Muscle of arm (tissue), 14 donors: ENCODE measurements at places on chromosomes 11 and 22.

DNA sequence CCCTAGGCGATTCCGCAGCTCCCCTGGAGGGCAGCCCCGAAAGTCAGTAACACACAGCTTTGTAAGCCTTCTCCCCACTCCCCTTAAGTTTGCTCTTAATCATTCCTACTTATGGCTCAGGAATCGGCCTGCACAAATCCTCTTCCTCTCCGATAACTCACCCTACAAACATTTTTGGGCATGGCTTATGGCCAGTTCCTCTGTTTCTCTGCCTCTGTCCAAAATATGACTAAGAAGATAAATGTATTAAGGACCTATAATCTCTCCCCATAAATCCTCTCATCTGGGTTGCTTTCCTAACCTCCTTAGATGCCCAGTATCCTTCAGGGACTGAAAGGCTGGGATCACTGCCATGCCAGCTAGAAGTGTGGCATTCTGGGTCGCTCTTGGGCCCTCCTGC is 41.0 kb downstream of the PAMR1 start:
- no peak for DNase-seq

DNA sequence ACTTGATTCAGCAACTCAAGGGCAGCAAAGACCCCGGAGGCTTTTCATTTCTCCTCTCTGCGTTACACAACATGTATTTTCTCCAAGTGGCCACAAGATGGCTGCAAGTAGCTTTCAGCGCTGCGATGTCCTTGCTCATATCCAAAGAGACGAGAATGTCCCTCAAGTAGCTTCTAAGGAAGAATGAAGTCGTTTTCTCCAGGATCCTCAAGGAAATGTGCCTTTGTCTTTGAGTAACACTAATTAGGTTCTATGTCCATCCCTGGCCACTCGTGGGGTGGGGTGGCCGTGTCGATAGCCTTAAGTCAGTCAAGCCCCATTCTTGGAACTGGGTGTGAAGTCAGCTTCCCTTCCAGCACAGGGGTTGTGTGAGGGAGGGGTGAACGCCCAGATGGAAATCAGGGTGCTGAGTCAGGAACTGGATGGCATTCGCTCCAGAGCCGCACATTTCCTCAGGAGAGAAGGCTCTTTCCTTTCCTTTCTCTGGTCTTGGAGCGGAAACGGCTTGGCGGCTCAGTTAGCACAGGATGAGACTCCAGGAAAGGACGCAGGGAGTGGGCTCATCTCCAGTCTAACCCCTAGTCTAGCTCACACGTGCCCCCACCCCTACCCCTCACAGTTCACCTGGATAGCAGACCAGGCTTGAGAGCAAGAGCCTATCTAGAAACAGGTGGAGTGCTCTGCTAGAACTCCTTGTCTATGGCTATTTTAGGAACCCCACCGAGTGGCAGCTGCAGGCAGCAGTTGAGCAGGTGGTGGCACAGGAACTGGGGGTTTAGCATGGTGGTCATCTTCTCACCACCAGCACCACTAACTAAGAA is 44.3 kb downstream of the NNMT start:
- DNase-seq: peak; percentile 51

DNA sequence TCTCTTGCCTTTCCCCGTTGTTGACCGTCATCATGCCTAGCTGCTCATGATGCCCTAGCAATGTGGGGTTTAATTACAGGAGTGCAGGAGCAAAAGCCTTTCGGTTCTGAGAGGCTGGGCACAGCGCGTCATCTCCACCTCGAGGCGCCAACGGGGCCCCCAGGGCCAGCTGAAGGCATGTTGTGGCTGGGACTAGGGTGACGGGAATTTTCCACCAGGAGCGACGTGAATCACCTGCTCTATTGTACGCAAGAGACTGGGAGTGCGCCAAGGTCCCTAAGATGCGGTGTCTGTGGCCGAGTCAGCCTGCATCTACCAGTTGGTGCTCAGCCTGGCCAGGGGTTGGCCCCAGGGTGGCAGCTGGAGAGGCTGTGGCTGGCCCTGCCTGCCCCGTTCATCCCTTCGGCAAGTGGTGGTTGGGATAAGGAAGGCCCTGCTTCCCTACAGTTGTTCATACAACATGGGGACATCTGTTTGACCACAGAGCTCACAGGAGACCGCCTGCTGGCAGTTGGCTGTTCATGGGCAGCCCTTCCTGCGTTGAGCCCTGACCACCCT is 1175.6 kb downstream of the BRD1 start:
- DNase-seq: no peak

DNA sequence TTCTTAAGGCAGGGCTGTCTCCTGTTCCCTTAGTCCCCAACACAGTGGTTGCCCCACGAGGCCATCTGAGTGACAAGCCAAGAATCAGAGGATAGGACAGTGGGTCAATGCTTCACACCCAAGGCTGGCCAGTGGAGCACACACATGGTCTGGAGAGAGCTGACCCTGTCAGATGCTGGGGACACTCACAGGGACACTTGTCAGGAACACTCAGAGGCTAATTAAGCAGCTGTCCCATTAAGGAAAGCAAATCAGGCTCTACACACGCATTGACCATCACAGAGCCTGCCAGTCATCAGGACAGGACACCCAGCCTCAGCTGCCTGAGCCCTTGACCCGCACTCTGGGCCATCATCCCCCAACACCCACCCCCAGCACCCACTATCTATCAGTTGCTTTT is 18.2 kb downstream of the GDPD5 start:
- no peak for DNase-seq

DNA sequence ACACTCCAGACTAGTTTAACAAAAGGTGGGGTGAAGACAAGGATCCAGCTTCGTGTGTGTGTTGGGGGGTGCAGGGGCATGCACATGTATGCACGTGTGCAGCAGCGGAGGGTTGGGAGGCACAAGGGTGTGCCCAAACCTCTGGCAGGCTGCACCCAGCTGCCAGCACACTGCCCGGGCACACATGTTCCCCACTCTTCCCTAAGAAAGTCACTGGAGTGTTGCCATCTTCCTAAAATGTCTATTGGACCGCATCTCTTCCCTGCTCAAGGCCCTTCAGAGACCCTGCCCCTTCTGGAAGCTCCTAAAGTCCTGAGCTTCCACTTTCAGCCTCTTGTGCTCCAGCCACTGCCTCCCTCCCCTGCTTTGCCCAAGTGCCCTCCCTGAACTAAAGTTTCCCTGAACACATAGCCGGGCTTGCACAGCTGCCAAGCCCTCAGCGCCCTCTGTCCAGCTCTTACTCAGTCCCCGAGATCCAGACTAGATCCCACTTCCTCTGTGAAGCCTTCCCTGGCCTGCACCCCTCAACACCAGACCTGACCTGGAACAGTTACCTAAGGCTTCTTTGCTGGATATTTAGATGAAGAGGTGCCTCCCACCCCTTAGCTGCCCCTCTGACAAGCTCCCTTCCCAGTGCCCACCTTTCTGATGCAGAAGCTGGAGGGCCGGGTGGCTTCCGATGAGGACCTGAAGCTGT is 6.0 kb downstream of the CFL1 start:
- no peak for DNase-seq

DNA sequence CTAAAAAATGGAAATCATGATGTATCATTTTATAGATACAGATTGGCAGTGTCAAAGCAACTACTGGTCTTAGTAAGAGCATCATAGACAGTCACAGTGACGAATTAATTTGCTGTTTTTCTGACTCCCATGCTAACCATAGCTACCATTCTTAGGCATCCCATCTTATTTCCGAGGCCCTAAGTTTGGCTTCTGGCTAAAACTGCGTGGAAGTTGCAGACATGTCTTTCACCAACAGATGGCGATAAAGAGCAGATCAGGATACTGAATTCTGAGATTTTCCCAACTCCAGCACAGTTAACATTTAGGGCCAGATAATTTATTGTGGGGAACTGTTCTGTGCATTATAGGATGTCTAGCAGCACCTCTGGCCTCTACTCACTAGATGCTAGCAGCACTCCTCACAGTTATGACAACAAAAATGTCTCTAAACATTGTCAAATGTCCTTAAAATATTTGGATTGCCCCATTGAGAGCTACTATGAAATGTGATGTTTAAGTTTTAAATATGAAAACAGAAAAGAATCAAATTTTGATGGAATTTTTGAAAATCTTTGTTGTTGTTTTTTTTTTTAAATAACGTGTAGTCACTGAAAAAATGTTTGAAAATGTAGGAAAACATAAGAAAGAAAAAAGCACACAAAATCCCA is 16.3 kb downstream of the OR2AG2 start:
- DNase-seq: peak; percentile 52

GRCh38 chr11:34027516-34028408 is 23.8 kb upstream of the CAPRIN1 start:
- DNase-seq: no peak

DNA sequence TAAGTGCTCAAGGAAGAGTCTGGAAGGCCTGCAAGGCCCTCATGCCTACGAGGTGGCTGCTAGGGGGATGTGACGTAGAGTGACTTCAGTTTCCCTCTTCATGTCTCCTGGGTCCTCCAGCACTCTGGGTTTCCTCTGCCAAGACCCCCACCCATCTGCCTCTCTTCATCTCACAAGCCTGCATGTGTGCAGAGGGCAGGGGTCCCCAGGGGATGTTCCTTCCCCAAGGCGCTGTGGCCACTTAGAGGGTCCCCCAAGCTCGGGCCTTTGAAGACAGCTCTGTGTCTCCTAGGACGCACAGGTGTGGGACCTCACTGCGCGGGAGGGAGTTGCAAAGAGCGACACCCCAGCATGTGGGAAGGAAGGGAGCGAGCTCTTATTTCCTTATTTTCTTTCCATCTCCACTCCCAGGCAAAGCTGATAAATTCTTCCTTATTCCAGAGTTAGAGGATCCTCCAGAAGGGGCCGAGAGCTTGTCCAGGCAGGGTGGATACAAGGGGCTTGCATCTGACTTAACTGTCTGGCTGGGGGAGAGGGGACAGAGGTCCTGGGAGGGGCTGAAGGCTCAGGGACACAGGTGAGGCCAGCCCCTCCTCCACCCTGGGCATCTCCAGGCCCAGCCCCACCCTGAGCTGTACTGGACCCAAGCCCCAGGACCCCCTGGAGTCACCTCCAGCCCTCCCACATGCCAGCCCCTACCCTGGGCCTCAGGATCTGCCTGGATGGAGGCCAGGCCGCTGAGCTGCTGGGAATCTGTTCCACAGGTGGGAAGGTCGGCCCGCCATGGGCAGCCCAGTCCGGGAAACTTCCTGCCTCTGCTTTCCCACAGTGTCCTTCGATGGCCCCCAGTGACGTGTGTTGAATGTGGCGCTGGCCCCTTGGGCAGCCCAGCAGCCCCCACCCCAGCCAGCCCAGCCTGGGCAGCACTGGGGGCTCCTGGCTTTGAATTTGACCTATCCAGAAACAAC is 59.7 kb upstream of the KCNQ1OT1 start:
- no peak for DNase-seq

DNA sequence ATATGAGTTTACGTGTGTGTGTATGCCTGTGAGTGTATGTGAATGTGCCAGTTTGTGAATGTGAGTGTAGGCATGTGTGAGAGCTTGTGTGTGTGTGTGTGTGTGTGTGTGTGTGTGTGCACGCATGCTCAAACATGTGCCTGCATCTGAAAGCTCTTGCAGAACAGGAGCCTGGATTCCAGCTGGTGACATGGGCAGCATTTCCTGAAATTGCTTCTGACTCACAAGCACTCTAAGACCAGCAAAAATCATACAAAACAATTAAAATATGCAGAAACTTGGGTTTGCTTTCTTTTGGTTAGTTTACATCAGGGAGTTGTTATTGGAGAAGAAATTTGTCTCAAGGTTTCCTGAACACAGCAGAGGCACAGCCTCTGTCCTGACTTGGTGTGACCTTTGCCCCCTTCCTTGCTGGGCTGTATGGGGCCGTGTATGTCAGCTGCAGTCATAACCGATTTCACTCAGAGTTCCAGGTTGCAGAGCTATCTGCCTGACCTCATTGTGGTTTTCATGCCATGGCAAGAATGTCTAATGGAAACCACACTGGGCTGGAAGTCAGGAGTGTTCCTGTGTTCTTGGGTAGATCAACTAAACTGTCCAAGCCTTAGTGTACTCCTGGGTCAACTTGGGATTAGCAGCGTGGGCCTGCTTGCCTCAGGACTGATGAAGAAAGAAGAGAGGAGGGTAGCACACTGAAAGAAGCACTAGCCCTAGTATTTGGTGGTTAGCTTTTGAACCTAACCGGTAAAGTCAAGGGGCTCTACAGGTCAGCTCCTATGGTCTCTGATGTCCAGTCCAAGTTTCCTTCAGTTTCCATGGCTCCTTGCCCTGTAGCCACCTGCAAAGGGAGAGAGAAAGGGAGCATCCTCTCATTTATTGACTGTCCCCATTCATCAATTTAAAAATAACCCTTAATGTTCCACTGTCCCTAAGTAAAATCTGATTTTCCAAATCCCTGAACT is 143.7 kb downstream of the SNX19 start:
- no peak for DNase-seq

DNA sequence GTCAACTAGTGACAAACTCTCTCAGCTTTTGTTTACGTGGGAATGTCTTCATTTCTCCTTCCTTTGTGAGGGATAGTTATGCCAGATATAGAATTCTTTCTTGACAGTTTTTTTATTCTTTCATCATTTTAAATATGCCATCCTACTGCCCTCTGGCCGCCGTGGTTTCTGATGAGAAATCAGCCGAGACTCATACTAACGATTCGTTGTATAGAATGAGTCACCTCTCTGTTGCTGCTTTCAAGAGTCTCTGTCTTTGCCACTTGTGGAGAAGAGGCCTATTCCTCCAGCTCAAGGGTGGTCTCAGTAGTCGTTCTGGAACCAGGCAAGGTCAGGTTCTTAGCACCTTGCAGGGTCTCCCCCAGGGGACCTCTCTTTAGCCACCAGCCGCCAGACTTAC is 8.0 kb downstream of the MYO7A start:
- no peak for DNase-seq

DNA sequence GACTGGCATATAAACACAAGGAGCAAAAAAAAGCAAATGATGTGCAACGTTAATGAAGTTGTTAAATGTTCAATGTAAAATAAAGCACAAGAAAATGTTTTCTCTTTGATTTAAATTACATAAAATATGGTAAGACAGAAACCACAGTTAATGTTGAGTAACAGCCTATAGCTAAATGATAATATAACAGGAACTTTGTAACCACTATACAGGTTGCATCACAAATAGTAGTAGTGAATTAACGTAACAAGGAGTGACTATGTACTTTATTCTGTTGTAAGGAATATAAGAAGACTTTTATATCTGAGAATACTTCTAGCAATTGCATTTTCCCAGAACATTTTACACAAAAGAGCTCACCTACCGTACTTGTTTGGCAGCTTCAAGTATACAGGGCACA is 16.9 kb downstream of the SAAL1 start:
- DNase-seq: no peak
